ENCODE measurements at places on chromosomes 16 and 17.
A peak's percentile ranks its signal among the peaks of the same experiment; 100 is the strongest.

GRCh38 chr16:80611930-80612327 lies 71.1 kb downstream of the DYNLRB2 start:
- no peak for DNase-seq

DNA sequence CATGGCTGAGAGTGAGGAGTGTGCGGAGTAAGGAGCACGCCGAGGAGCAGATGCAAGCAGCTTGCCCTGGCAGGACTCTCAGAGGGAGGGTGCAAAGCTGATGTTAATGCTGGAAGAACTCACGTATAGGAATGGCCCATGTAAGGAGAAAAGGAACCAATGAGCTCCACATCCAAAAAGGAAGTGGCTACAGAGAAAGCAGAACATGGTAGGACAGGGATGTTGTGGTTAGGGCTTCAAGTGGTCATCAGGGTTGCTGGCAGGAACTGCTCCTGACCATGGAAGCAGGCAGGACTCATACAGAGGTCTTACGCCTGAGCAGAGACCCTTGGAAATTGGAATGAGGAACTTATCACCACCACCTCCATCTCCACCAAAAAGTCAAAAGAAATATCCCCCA lies 5.2 kb downstream of the MYO1D start:
- no peak for DNase-seq

GRCh38 chr17:63926164-63926563 lies 6.0 kb downstream of the CD79B start:
- no peak for DNase-seq

DNA sequence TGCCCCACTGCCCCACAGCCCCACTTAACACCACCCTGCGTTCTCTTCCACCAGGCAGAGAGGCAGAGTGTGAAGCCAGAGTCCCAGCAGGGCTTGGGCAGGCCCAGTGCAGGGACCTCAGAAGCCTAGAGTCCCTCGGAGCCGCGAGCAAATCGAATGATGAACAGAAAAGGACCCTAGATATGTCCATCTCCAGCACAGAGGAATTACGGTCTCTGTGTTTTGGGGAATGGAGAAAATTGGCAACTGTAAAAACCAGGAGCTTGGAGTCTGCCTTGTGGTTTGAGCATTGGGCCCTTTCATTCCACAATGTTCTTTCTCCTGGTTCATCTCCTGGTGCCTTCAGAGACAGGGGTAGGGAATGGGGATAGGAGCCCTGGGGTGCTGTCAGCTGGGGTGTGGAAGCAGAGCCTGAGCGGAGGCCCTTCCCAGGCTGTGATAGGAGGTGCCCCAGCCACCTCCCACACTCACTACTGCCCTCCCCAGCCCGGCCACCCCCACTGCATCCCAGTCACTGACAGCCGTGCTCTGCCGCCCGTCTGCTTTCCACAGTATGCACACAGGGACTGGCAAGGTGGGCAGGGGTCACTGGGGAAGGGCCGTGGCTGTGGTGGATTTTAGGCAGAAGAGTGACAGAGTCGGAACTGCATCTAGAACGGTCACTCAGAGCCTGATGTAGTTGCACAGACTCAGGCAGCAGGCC lies 26.7 kb downstream of the TBX4 start:
- DNase-seq, result no peak

DNA sequence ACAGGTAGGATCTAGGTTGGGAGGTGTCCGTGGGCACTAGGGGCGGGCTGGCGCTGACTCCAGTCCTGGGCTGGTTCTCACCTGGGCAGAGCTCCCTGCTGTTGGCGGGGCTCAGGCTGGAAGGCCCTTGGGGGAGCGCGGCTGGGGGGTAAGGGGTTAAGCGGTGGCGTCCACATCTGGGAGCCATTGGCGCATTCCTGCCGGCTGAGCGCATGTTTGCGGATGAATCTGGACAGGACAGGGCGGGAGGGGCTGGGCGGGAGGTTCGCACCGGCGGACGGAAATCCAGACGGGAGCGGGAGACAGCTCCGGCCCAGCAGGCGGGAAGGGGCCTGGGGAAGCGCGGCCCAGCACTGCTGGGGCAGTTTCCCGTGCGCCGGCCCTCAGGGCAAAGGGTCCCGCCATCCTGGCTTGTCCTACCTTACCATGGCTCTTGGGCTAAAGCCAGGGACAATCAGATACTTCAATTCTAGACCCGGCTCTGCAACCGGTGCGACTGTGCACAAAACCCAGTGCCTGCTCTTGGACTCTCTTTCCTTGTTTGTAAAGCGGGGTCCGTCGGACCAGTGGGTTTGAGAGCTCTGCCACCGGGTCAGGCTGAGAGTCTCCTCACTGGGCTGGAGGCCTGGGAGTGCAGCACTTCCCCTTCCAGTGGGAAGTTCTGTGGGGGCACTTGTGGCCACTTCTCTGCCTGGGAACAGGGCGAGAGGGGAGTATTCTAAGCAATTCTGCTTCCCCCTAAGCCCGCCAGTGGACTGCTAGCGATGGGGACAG lies 7.8 kb downstream of the RARA start:
- no peak for DNase-seq

DNA sequence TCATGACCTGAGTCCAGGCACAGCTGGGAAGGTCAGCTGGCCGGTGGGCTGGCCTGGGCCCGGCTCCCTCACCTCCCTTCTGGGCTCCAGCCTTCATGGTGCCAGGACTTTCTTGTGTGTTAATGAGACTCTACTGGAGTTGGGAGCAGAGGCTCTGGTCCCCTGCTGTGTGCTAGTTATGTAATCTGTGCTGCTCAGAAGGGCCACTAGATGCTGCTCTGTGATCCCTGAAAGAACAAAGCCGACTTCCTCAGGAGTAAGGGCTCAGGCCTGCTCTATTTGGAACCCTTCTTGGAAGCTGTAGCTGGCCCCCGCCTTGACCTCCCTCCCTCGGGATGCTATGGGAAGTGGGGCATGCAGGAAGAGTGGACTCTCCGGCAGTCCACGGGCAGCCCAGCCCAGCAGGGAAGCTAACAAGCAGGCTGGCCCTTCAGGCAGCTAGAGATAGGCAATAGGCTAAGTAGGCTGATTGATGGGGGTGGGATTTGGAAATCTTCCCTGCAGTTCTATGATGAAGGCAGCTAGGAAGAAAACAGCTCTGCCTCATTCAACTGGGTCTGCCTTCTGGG lies 3.3 kb upstream of the CDK5R1 start:
- DNase-seq, result peak; percentile 37

- no peak for DNase-seq
Measured at GRCh38 chr16:19274165-19274797, 11.2 kb upstream of the CLEC19A start.

- DNase-seq, result no peak
Measured at GRCh38 chr16:21964353-21964752, 11.2 kb downstream of the UQCRC2 start.

GRCh38 chr16:3857189-3858043 lies 23.1 kb downstream of the CREBBP start:
- DNase-seq, result no peak

GRCh38 chr16:5560084-5560483 lies 462.5 kb upstream of the EEF2KMT start:
- no peak for DNase-seq

DNA sequence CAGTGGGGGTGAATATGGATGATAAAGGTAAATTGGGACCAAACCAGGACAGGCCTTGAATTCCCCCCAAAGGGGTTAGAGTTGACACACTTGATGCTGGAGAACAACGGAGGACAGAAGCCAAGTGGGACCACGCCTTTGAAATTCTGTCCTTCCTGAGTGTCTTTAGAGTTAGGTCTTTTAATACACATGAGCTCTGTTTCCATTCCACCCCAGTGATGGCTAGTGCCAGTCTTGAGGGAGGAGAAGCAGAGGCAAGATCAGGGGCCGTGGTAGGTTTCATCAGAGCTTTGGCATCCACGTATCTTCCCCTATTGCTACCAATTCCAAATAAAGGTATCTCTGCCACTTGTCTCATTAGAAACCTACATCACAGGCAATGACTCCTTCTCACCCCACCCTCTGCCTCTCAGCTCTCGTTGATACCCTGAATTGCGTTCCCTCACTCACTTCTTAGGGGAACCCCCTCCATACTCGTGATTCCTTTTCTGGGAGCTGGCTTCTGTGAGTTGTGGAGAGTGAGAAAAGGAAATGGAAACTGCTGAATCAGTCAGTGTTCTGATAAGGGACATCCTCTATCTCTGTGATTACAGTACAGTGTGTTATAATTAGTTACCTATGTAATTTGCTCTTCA lies 2.4 kb upstream of the CCL3L1 start:
- DNase-seq, result peak; percentile 32

Measured in activated naive CD4-positive, alpha-beta T cell treated with Interleukin-2 at 50 U/mL for 16 hours (primary cell).